ENCODE measurements at places on chromosomes 13 and 19.

DNA sequence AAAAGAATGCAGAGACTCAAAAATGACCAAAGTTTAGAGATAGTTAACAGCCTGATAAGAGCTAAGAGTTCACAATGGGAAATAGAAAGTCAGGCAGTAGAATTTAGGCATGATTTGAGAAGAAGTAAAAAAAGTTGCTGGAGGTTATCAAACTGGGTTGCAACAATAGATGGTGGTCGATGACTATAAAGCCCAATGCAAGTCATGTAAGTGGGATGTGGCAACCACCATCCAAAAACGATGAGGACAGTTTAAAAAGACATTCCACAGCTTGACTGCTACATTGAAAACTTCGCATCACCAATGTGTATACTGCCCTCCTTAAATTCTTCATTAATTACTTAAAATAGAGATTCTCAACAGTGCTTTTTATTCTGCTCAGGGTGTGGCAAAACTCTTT lies 19.7 kb downstream of the ELF1 start:
- no peak for DNase-seq

DNA sequence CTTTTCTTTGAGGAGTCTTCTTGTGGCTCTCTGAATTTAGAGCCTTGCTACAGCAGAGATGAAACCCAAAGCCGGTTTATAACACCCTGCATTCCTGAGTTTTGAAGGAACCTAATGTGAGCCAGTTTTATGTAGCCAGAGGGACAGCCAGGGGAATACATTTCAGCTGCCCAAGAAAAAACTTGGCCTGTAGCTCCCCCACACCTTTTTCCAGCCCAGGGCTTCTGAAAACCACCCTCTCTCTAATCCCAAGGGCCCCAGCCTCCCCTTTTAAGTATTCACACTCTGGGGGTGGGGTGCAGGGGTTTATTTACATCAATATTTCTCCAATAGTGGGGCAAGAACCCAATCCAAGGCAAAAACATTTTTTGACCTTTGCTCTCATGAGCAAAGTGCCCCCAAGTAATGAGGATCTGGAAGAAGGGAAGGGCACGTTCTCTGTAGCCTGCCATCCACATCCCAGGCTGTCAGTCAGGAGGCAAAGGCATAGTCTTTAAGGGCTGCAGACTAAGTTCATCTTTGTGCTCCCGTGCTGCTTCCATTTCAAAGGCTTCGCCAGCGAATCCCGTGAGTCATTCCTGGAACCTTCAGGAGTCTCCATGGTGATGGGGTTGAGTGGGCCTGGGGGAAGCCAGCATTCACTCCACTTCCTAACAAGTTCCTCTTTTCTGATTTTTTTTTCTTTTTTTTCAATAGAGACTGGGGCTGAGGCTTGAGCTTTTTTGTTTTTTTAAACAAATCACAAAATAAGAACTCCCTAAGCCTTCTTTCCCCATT lies 33.2 kb upstream of the MEDAG start:
- DNase-seq: no peak

DNA sequence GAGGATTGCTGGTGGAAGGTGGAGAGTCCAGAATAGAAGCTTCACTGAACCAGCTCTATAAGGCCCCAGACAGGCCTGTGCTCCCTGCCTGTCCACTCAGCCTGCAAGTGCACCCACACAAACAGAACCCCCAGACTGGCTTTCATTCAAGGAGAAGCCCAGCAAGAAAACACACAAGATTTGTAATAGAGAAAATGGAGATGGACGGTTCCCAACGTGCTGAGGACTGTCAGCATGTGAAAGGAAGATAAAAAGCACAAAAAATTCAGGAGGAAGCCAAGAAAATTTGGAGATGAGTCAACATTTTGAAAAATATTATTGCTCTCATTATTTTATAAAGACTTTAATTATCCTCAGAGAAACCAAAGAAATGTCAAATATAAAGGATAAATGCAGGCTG lies 218.2 kb upstream of the SLC10A2 start:
- no peak for DNase-seq

GRCh38 chr13:20190481-20191310 lies 2.0 kb downstream of the GJB2 start:
- no peak for DNase-seq

GRCh38 chr13:106003651-106004050 lies 531.8 kb downstream of the EFNB2 start:
- DNase-seq: no peak

GRCh38 chr13:41622432-41623429 lies 165.4 kb downstream of the RGCC start:
- no peak for DNase-seq

GRCh38 chr19:39631178-39631577 lies 24.5 kb upstream of the LGALS16 start:
- DNase-seq: no peak

- DNase-seq: no peak
Measured at GRCh38 chr13:111370570-111371535, 50.4 kb downstream of the TEX29 start.

GRCh38 chr13:110233181-110233950 lies 73.6 kb downstream of the COL4A1 start:
- no peak for DNase-seq

DNA sequence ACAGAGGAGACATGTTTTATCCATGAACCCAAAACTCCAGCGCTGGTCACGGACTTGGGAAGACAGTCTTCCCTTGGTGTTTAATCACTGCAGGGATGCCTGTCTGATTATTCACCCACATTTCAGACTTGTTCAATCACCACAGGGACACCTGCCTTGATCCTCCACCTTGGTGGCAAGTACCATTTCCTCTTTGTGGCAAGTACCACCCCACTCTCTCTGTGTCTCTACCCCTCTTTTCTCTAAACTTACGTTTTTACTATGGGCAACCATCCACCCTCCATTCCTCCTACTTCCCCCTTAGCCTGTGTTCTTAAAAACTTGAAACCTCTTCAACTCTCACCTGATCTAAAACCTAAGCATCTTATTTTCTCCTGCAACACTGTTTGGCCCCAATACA lies 16.8 kb downstream of the ZNF83 start:
- DNase-seq: no peak

DNA sequence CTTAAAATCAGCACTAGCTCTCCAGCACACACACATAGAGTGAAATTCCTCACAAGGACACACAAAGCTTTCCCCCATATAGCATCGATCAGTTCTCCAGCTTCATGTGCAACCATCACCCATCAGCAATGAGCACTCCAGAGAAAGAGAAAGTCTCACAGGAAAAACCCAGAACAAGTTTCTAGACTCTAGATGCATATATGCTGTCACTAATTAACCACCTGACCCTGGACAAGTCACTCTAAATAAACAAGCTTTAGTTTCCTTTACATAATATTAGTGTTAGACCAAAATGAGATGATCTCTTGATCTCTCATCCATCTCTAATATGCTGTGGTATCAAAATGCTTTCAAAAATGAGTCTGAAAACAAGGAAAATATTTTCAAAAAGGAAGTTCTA lies 81.2 kb downstream of the TBC1D4 start:
- DNase-seq: no peak

DNA sequence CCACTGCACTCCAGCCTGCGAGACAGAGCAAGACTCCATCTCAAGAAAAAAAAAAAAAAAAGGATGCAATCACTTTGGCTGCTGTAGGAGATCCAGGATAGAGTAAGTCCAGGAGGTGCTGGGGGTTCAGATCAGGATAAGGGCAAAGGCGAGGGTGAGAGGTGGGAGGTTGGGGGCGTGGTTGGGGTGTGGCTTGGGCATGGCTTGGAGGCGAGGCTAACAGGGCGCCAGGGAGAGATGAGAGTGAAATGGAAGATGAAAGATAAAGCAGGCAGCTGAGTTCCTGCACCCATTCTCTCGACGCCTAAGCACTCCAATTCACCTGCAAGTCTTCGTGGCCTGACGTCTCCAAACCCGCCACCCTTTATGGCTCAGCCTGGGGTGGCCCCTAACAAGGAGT lies 25.0 kb upstream of the ZNRF4 start:
- no peak for DNase-seq

GRCh38 chr13:84230568-84230967 lies 348.3 kb upstream of the SLITRK1 start:
- DNase-seq: no peak

DNA sequence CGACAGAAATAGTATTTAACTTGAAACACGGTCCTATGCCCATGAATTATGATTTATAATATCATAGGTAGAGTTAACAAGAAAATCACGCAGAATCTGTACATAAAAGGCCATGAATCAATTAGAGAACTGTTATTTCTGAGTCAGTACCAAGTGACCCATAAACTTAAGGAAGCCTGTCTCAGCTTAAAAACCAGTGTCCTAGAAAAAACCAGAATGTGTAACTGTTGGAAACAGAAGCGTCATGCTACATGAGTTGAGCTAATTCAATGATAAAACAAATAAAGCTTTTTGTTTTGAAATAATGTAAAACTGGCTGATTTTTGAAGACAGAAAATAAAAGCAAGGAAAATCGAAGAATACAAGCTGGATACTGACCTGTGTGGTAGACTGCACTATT lies 34.8 kb upstream of the SGCG start:
- no peak for DNase-seq

- DNase-seq: no peak
Measured at GRCh38 chr19:50358483-50359327, 6.7 kb downstream of the NAPSA start.

- no peak for DNase-seq
Measured at GRCh38 chr19:14149509-14149994, 13.2 kb upstream of the ASF1B start.

- DNase-seq: no peak
Measured at GRCh38 chr13:42880056-42880605, 98.7 kb downstream of the FAM216B start.

GRCh38 chr13:55528434-55528833 lies 1612.3 kb upstream of the PRR20A start:
- DNase-seq: no peak

GRCh38 chr13:93624311-93624777 lies 397.7 kb downstream of the GPC6 start:
- DNase-seq: no peak

- DNase-seq: no peak
Measured at GRCh38 chr19:34096020-34096915, 76.0 kb upstream of the LSM14A start.

GRCh38 chr19:51365211-51365964 lies 800 bp downstream of the ETFB start:
- no peak for DNase-seq

DNA sequence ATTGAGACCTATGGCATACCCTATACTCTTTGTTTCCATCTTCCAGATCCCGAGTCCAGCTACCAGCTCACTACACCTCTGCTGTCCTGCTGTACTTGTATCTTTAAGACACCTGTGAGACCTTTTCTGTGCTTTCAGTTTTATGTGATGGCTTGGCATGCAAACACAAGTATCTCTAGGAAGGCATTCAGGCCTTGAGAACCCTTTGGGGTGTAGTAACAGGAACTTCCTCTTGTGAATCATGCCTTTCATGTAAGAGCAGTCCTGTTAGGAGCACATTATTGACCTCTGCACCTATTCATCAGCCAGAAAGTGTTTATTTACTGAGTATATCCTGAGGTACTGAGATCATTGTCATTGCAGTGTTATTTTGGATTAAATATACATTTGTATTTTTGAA lies 87.0 kb upstream of the HTR2A start:
- DNase-seq: no peak

GRCh38 chr19:3184847-3185460 lies 776 bp upstream of the NCLN start:
- DNase-seq: no peak

DNA sequence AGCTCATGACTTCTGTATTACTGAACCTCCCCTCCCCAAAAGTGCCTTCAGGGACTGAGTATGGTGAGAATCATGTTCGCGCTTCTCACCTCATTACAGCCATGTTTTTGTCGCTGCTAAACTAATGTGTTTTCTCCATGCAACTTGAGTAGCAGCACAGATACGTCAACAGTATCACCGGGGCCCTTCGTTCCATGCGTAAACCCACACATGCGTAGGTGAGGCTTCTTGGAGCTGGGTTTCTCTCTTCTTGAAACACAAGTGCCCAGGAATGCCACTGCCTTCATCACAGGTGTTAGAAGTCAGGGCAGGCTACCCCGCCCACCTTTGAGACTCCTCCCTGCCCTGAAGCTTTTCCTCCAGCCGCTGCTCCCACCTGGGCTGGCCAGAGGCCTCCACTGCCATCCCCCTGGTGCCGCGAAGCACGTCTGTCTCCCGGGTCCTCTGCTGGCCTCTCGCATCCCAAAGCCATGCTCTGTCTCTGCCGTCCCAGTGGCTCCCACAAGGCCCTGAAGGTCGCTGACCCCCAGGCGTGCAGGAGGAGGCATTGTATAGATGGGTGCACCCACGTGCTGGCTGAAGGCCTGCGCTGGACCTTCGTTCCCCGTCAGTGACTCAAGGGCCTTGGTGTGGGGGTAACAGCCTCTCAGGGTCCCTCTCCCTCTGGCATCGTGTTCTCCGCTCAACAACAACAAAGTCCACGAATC lies 135.3 kb upstream of the MCF2L start:
- no peak for DNase-seq

DNA sequence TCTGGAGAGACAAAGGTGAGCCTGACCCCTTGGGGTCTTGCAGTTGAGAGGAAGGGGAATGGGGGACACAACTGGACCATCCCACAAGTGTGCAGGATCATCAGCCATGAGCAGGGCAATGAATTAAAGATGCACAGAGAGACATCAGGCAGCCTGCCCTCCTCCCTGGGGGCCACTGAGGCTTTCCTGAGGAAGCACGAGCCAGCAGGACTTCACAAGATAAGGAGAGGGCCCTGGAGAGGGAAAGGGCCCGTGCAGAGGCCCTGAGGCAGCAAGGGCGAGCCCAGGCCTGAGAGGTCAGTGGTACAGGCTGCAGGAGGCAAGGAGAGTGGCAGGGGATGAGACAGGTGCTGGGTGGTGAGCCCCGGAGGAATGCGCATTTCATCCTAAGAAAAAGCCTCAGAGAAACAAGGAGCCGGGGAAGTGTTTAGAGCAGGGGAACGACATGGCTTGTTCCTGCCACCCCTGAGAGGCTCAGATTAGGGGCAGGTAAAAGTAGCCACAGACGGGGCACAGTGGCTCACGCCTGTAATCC lies 9.0 kb upstream of the PRKD2 start:
- no peak for DNase-seq

GRCh38 chr19:40274585-40275544 lies 10.3 kb downstream of the AKT2 start:
- no peak for DNase-seq

- DNase-seq: no peak
Measured at GRCh38 chr13:49596221-49596620, 10.9 kb upstream of the RCBTB1 start.

GRCh38 chr13:90448466-90449037 lies 898.9 kb upstream of the MIR17HG start:
- no peak for DNase-seq

DNA sequence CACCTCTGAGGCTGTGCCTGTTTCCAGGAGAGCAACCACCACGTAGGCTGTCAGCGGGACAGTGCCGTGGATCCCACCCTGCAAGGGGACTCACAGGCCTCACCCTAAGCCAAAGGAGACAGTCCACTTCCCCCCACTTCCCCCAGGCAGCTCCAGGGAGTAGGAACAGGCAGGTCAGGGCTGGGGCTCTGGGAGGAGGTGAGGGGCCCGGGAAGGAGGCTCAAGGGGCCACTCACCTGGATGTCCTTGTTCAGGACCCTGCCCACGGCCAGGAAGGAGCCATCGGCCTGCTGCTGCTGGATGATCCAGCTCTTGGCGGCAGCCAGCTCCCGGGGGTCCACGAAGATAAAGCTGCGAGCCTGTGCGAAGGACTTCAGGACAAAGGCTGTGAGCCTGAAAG lies 25.6 kb downstream of the F2RL3 start:
- DNase-seq: no peak
